ENCODE measurements at places on chromosomes 16 and 17. TPM values are rescaled to one million over a fixed set of nuclear protein-coding genes. Genes with fewer than 3 reads are reported as not detected.
A peak's percentile ranks its signal among the peaks of the same experiment; 100 is the strongest.

- DNase-seq: no peak
These were observed 28.7 kb upstream of the ENPP7 start for GRCh38 chr17:79702034-79702433.

SDR42E2 gene
- total RNA-seq: not detected

GRCh38 chr16:79582789-79583188, 17.7 kb downstream of the MAF start:
- DNase-seq: no peak

DNA sequence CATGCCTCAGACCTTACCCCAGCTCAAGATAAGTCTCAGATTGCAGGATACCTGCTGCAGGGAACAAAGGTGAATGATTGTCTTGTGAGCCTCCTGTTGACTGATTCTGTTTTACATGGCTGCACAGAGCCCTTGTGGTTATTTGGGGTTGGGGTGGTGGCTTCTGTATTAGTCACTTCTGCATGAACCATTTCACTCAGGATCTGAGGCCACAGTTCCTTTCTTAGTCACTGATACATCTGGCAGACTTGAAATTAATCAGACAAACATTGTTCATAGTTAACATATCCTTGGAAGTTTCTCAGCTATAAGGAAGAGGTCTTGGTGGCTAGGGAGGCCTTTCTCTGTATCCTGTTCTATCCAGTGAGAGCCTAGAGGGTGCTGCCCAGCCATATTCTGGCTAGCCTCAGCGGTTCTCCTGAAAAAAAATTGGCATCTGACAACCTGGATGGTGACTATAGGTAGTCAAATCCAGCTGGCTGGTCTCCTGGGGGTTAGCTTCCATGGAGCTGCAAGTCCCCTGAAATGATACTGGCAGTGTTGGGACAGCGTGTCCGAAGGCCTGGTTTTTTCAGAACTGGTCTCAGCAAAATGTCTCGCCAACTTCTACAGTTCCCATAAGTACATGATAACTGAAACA, 8.4 kb upstream of the PLK1 start:
- DNase-seq: peak; percentile 94

TMIGD1 gene
- not detected for total RNA-seq

PRSS22 gene
- 12.3 TPM for total RNA-seq

DNA sequence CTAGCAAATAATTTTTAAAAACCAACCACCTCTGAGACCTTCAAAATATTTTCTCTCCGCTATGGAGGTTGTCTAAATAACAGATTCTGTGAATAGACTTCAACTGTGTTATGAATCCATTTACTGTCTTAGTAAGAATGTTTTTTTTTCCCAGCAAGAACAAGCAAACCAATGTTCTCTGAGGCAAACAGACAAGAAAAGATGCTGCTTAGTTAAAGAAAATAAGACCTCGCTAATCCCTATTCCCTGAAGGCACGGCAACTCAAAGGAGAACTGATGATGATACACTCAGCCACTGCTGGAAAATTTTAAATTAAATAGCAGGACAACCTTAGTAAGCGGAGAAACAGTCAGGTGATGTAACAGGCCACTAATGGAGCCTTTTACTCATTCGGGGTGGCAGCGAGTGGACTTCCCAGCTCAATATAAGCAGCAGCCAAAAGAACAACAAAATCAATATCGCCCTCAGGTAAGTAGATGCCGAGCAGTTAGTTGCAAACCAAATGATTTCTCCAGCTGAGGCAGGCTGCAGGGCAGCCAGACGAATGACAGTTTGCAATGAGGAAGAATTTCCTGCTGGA, 81.8 kb downstream of the CPPED1 start:
- no peak for DNase-seq

NME1 gene
- total RNA-seq: 180 TPM

DNA sequence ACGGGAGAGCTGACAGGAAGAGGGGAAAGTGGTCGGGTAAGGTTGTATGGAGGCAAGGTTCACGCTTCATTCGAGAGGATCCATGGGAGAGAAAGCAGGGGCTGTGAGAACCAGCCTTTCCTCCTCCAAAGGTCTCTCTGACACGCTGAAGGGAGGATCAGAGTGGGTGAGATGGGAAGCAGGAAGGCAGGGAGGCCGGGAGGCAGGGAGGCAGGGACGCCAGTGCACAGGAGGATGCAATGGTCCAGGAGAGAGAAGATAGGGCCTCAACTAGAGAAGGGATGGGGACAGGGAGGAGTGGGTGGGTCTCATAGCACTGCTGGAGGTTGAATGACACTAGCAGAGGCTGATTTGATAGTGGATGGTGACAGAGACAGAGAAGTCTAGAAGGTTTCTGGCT, 54.1 kb downstream of the PIMREG start:
- DNase-seq: no peak

DNA sequence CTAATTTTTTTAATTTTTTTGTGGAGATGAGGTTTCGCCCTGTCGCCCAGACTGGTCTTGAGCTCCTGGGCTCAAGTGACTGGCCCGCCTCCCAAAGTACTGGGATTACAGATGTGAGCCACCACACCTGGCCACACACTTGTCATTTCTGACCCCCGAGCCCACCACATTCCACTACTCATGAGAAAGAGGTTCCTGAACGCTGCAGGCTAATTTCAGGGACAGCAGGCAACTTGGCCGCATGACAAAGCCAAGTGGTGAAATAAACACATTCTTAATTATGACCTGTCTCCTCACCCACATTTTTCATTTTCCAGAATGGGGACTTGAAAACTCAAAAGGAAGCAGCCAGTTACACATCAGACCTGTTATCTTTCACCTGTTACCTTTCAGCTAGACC, 114.5 kb downstream of the ABCC6 start:
- DNase-seq: no peak

- DNase-seq: no peak
These were observed 258 bp downstream of the PRKCB start for GRCh38 chr16:23836078-23836403.

KCNJ2 gene
- not detected for total RNA-seq

All from mammary epithelial cell (primary cell).